ENCODE measurements at places on chromosomes 2 and 18.

- DNase-seq, result no peak
Measured at GRCh38 chr2:105582952-105583660, 161.6 kb upstream of the NCK2 start.

DNA sequence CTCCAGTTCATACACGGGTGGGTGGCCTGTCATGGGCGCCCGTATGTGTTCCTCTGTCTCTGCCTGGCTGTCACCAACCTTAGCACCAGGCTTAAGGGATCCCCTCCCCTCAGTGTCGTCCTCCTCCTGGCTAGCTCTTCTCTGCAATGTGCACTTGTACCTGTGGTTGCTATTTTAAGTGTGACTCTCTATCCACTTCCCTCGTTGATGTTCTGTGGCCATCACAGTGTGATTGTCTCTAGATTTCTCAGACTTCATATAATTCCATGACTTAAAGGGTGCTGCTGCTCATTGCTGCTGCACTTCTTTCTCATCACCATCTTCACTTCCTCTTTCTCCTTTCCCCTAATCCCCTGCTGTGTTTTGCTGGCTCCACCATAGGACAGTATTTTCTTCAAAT is 143.4 kb downstream of the EML6 start:
- no peak for DNase-seq

- DNase-seq, result no peak
Measured at GRCh38 chr18:3440341-3440740, 9.6 kb upstream of the TGIF1 start.

DNA sequence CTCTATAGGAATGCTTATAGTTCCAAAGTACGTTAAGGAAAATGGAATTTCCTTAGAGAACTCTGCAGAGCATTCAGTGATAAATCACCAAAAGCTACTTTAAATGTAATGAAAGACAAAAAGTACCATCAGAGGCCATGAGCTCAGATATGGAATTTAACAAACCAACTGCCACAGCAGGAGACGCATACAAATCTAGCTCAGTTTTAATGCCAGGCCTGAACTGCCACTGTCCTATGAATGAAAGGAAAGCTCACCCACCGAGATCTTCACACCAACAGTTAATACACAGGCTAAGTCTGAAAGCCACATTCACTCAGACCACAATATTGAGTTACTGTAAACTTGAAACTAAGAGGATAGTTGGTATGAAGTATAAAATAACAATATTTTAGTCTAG is 126.8 kb downstream of the ZNF516 start:
- DNase-seq, result no peak

DNA sequence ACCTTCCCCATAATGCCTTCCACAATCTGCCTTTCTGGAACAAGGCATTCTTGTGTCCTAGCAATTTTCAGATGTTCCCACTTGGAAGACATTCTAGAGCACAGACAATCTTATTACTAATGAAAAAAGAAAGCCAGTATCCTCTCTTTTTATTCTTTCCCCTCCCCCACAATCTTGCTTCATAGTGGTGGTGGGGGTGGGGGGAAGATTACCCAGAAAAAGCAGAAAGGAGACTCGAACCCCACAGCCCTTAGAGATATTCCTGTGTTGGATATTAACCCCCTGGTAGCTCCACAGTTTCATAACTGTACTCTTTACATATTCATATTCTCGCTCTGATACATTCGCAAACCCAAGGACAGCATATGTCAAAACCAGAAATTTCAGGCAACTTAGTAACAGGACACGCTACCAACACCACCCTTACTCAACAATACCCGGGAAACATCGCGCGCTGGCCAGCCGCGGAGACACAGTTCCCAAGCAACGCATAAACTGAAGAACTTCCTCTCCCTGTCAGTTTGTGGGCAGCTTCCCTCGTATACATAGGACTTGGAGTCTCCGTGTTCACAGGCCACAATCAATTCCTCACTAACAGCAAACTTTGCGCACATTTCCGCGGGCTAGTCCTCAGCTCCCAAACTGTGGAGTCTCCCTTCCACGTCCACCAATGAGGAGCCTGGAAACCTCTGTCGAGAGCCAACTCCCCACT is 793 bp downstream of the NR4A2 start:
- no peak for DNase-seq

- DNase-seq, result no peak
Measured at GRCh38 chr2:105143467-105144151, 97.9 kb upstream of the GPR45 start.

DNA sequence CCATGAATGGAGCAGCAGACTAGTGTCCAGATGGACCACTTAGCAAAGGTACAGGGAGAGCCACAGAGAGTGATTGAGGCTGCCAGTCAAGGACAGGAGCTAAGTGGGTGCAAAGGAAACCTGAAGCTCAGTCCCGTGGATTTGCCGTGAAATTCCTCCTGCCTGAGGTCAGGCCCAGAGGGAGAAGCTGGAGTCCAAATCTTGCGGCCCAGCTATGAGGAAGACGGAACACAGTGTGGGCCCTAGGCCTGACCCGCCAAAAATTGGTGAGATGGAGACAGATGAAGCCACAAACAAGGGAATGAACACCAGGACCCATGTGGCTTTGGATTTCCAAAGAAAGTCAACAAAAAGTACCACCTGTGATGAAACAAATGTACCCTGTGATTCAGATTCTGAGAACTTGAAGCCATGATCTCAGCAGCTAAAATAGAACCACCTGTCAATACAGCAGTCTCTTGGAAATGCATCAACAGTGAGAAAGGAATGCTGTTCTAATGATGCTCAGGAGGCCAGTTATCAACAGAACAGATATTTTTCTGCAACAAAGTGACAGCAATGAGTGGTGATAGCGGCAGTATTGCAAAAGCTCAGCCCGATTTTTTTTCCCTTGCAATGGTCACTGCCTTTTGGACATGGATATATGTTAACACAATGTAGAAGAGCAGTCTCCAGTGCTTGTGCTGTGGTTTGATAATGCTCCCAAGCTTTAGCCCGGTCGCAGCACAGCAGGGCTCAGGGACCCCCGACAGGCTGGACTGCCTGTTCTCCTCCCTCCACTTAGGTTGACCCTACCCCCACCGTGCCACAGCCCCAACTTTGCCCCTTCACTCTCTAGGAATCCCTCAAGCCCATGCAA is 10.7 kb downstream of the COL6A3 start:
- DNase-seq, result no peak

DNA sequence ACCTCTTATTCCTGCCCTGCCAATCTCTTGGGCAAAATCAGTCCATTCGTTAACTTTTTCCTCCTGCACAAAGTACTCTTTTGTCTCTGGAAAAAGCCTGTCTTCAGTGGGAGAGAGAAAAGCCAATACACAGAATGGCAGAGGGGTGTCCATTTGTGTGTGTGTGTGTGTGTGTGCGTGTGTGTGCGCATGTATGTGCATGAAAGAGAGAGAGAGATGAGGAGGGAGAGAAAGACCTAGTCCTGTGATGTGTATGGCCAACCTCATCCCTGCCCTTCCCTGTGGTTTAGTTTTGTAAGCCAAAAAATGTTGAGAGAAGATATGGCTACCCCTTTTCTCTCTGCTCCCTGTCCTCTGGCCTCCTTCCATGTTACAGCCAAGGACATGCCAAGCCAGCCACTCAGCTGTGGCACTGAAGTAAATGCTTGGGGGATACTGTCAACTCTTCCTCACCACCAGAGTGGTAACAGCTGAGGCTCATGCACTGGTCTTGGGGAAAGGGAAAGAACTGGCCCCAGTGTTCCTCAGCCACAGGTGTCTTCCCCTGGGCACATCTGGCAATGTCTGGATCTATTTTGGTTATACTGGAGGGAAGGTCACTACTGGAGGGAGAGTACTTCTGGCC is 10.6 kb downstream of the SLC4A5 start:
- no peak for DNase-seq

GRCh38 chr2:29724282-29724681 is 197.1 kb downstream of the ALK start:
- no peak for DNase-seq

DNA sequence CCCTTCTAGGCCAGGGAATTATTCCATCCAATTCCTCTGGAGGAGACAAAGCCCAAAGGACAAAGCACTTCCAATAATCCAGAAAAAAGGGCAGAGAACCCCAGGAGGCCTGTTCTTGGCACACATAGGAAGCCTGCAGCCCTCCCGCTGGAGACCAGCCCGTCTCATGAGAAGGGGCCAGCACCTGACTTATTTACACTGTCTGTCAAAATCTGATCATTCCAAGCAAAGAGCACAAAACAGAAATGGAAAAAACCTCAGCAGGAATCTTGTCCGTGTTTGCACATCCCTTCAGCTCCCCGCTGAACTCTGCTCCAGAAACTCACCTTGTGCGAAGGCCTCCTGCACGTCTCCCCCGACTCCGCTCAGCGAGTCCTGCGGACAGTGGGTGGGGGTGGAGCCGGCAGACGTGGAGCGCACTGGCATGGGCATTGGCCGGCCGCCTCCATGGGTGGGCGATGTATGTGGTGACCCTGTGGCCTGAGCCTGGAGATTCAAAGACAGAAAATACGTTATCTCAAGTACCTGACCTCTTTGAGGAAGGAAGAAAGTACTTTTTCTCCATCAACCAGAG is 46.2 kb upstream of the DNMT3A start:
- no peak for DNase-seq

DNA sequence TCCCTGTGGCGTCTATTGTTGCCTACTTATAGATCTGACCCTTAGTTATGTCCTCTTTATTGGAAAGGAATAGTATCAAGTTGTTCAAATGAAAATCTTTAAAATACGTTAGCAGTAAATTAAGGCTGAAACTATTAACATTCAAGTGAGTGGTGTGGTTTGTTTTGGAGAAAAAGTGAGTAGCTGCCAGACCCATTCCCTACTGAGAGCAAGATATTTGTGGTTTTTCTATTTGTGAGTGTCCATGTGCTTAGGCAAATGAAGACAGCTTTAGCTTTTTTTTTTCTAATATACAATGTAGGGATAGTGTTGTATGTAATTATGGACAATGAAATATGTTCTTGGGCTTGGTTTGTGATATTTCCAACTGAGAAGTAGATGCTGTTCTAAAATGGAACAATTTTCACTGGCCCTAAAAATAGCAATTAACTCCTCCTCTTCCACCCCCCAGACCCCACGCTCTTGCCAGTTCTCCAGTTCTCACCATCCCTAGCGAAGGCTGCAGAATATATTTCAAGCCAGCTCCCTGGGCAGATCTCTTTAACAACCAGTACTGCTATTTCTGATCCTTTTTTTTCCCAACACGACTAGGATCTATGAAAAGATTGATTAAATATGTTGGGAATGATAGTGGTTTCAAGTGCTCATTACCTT is 83.1 kb downstream of the CCDC85A start:
- no peak for DNase-seq

DNA sequence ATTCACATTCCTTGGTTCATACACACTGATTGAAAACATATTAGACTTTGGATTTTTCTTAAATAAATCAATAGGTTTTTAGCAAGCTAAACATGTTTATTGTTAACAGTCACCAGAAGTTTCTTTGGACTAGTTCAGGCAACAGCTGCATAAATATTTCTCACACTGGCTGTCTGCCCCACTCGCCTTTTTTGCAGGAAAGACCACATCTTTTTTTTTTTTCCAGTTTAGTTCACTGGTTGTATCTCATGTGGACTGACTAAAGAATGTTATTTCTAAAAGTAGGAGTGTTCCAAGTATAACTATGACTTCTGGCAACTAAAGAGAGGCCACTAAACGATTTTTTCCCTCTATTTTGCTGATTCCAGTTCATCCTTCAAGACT is 31.1 kb downstream of the SLC40A1 start:
- no peak for DNase-seq

DNA sequence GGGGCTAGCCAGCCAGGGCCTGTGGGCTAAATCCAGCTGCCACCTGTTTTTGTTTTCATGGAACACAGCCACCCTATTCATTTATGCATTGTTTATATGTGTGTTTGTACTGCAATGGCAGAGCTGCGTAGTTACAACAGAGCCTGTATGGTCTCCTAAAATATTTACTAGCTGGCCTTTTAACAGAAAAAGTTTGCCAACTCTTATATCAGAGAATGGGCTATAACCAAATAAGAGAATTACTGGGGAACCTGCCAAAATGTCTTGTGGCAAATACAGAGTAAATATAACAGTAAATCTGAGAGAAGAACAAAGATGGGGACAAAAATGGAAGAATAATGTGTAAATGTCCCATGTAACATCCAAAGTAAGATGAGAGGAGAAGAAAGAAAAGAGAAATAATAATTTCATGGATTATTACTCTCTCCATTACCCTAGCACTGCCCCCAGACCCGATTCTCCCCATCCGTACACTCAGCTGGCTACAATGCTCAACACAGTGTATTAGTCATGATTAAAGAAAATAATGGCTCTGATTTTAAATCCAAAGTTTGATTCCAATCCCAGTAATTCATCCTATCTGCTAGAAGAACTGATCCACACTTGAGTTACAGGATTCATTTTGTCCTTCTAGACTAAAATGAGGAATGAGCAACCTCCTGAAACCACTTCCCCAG is 249.3 kb downstream of the LRATD1 start:
- DNase-seq, result no peak
